Panc1 (cell line): ENCODE measurements at places on chromosomes 11 and 22.

GRCh38 chr11:11983427-11983826 lies 25.0 kb downstream of the DKK3 start:
- no peak for DNase-seq

DNA sequence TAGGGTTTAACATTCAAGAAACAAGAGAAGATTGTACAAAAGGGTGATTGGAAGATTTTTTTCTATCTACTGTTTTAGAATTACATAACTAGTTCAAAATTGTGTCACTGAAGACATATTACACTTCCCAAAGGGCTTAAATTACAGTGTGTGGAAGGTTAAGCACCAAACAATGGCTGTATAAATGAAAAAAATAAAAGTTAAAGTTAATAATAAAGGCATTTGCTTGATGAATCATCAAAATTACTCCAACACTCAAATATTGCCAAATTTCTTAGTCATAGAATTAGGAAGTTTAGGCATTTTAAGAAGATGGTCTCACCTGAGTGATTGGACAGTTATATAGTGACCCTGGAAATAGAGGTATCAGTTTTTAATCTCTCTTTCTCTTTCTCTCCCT lies 227.6 kb upstream of the CARD18 start:
- DNase-seq: no peak

- DNase-seq: no peak
Observed at GRCh38 chr22:45911601-45912271, 65.2 kb downstream of the WNT7B start.

DNA sequence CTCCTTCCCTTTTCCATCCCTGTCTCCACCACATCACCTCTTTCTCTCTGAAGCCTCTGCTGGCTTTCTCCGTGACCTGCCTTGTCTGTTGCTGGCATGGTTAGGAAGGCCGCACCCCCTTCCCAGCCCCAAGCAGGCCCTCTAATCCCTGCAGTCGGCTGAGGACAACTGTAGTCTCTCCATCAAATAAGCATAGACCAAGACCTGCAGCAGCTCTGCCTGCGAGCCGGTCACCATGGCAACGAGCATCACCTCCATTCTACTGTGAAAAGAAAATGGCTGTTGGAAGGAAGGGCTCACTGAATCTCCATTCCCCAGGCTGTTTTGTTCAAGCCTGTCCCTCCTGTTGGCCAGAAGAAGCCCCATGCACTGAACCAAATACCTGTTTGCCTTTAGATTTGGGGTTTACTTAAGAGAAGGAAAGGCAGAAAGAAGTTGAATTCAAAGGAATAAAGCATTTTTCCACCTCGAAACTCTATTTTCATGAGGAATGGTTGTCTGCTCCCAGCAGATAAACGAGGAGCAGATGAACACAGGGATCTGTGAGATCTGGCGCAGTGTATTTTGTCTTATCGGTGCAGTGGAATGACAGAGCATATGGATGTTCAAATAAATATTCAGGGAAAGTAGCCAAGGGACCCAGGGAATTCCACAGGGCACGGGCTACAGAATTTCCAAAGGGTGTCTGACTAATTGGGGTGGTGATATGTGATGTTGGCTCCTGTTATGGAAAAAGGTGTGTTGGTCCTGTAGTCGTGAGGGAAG lies 113.1 kb upstream of the TTC12 start:
- DNase-seq: no peak

GRCh38 chr11:101583251-101584128 lies at the start of gene TRPC6:
TSS of gene TRPC6 (minus strand) at chr11:101584007. CDS start at chr11:101583503, 504 bp downstream.
- DNase-seq: no peak

GRCh38 chr22:49238181-49239141 lies 589.2 kb downstream of the BRD1 start:
- no peak for DNase-seq

DNA sequence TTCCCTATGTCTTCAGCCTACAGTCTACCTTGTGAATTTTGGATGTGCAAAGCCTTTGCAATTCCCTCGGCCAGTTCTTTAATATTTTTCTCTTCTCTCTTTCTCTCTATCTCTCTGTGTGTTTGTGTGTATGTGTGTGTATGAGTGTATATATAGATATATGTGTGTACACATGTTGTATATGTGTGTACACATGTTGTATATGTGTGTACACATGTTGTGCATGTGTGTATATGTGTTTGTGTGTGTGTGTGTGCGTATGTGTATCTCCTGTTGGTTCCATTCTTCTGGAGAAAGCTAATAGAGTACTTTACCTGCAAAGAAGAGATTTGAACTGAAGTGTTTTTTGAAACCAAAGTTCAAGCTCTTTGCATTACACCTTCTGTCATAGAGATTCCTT lies 155.0 kb downstream of the LUZP2 start:
- no peak for DNase-seq

- DNase-seq: no peak
Observed at GRCh38 chr11:69233744-69234570, 60.0 kb upstream of the MYEOV start.

GRCh38 chr11:113685654-113686359 lies 20.3 kb downstream of the TMPRSS5 start:
- no peak for DNase-seq
